Hindlimb muscle (tissue), 1 donor: ENCODE measurements at places on chromosomes 7 and 10. TPM values are rescaled to one million over a fixed set of nuclear protein-coding genes. Genes with fewer than 3 reads are reported as not detected.

APBB1IP gene
- polyA plus RNA-seq: 3.9 TPM

OR2A12 gene
- polyA plus RNA-seq: not detected

ADAM8 gene
- 3.3 TPM for polyA plus RNA-seq

GHRHR gene
- 0.58 TPM for polyA plus RNA-seq

GRCh38 chr7:2017914-2018568 lies 214.7 kb downstream of the MAD1L1 start:
- DNase-seq: no peak

DNA sequence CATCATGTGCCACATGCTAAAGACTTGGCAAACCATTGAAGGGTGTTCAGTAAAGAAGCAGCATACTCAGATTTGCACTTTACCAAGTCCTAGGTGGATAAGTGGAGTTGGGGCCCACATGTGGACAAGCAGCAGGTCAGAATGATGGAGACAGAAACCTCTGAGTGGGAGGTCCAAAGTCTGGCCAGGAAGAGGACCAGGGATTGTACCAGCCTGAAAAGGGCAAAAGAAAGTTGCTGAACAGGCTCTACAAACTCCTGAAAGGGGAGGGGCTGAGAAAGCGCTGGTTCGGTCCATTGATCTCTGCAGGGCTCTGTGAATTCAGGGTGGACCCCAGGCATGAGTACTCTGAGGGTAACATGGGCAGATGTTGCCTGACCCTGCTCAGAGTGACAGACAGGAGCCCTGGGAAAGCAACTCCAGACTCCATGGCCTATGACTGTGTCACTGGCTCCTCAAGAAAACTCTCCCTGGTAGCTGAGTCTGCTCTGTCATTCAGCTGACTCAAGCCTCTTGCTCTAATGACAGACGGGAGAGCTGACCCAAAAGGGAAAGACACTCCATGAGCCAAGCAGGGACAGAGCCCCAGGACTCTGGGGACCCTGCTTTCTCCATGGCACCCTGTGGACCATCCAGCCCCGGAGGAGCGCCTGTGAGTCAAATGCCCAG lies 68.5 kb downstream of the TBXAS1 start:
- no peak for DNase-seq

DNA sequence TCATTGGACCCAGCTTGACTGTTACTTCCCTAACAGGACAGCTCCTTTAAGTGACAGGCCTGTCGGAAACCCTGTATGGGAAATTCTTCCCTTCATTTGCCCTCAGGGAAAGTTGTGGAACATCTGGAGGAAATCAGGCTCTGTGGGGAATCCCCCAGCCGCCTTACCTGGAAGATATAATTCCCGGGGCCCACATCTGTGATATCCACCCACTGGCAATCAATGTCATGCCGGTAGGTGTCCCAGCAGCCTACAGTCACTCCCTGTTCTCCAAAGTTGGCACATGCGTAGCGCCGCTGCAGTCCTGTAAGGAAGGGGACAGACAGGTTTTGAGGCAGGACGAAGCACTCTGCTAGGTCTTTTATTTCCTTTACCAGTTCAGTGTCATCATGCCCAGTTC lies 16.6 kb downstream of the LOXL4 start:
- no peak for DNase-seq

GRCh38 chr7:33418251-33418701 lies 288.9 kb downstream of the BBS9 start:
- DNase-seq: no peak

- peak; percentile 34 for DNase-seq
These were observed 252.7 kb downstream of the PRPF18 start for GRCh38 chr10:13839430-13839990.

GRCh38 chr7:6350433-6351058 lies 78.1 kb upstream of the CYTH3 start:
- DNase-seq: no peak

GRCh38 chr10:69749178-69750010 lies 52.3 kb upstream of the COL13A1 start:
- DNase-seq: no peak

DNA sequence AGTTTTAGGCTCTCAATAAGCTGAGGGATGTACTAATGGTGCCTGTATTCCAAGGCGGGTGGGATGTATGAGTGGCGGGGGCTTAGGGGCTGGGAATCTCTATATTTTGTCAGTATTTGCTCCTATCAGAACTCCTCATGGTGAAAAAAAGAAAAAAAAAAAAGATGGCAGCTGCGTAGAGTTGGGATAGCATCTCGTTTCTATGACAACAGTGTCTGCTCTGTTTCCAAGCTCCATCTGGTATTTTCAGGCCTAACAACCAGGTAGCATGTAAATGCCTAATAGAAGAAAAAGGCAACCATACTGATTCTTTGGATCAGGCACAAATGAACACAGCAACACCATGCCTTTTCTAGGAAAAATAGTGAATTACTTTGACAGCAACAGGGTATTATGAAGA lies 11.7 kb upstream of the CCDC172 start:
- DNase-seq: no peak

DNA sequence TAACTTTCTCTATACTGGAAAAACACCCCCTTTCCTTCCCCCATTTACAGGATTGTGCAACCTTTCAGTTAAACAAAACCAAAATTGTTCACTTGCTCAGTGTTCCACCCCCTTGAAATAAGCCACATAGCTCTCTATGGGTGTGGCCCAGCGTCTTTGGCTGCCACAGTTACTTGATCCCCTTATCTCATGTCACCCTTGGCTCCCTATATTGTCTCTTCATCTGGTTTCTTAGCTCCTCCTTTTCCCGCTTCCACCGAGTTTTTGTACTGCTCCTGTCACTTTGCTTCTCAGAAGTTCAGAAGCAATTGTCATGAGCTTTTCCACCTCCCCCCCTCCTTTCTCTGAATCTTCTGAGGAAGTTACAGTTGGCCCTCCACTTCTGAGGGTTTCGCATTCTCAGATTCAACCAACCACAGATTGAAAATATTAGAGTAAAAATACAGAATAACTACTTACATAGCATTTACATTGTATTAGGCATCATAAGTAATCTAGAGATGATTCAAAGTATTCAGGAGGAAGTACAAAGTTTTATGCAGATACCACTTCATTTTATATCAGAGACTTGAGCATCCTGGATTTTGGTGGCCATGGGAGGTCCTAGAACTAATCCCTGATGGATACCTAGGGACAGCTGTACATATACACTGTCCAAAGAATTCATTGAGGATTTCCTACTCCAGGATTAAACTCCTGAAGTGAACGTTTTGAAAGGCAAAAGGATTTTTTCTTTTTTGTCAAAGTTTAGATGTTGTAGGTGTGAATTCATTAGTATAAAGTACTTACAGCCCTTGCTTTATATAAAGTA lies 60.4 kb downstream of the ADD3 start:
- DNase-seq: no peak

GRCh38 chr10:72943498-72944234 lies 10.9 kb downstream of the PLA2G12B start:
- DNase-seq: no peak

DNA sequence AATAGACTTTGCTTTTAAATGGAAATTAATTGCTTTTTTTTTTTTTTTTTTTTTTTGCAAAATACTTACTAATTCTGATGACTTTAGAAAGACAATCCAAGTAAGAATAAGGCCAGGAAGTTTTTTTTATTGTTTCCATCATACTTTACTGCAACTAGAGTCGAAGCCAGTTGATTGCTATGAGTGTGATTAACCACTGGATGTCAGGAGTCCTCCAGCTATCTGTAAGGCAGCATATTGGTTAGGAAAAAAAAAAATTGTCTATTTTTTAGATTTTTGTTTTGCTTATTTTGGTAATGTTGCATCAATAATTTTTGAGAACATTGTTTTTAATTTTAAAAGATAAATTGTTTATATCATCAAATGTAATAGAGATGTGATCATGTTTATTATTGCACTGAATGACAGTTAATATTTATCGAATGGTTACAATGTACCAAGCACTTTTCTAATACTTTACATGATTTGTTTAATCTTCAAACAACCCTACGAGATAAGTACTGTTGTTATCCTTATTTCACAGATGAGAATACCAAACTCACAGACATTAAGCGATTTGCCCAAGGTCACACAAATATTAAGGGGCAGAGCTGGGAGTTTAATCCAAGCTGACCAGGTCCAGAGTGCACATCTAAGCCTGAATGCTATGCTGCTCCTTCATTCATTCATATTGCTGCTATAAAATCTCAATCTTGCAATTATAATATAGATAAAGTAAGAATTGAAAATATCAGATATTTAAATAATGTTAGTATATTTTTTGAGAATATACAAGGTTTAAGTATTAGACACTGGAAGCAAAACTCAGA lies 19.9 kb upstream of the LMOD2 start:
- no peak for DNase-seq

DNA sequence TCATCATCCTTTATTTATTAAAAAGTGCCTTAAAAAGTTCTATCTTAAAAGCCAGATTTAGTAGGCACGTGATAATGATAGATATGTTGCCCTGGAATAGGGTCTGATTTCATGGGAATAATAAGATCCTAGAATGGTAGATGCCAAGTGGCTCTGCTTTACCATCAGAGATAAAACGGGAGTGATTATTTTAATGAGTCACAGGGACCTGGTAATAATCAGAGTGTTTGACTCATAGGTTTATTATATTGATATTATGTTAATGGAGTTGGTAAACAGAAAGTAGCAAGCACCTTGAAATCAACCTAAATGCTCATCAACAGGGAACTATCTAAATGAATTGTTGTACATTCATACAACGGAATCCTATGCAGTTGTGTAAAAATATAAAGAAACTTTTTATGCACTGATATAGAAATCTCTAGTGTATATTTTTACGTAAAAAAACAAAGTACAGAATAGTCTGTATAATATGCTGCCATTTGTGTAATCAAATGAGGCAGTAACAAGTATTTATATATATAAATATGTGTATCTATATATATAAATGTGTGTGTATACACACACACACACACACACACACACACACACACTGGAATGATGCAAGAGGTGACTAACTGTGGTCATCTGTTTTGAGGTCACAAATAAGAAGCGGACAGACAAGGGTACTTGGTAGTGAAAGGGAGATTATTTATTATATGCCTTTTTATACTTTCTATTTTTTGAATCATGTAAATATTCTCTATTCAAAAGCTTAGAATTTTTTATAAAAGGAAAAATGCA lies 78.6 kb upstream of the DYNC1I1 start:
- DNase-seq: no peak

DNA sequence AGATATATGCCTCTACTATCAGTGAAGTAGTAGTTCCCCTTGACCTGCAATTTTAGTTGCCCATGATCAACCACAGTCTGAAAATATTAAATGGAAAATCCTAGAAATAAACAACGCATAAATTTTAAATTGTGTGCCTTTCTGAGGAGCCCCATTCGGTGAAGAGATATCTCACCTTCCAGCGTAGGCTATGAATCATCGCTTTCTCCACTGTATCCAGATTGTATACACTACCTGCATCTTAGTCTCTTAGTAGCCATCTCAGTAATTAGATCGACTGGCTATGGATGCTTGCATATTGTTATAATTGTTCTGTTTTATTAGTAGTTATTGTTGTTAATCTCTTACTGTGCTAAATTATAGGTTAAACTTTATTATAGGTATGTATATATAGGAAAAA lies 151.3 kb downstream of the LRRC4 start:
- DNase-seq: no peak
